ENCODE measurements at places on chromosomes 3 and 15.

DNA sequence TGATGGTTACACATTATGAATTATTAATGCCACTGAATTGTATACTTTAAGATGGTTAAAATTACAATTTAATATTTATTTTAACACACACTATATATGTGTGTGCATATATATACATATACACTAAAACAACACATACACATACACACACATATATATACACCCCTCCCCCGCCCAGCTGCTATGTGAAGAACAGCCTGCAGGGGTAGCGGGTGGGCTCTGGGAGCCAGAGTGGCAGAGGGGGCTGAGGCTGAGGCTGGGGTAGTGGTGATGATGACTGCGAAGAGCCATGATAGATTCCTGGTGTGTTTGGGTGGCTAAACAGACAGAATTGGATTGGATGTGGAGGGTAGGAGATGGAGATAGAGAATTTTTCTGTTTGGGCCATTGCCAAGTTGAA, 39.4 kb upstream of the APEH start:
- DNase-seq: no peak

- no peak for DNase-seq
Measured at GRCh38 chr15:101808201-101808600, 3.8 kb upstream of the OR4F15 start.

DNA sequence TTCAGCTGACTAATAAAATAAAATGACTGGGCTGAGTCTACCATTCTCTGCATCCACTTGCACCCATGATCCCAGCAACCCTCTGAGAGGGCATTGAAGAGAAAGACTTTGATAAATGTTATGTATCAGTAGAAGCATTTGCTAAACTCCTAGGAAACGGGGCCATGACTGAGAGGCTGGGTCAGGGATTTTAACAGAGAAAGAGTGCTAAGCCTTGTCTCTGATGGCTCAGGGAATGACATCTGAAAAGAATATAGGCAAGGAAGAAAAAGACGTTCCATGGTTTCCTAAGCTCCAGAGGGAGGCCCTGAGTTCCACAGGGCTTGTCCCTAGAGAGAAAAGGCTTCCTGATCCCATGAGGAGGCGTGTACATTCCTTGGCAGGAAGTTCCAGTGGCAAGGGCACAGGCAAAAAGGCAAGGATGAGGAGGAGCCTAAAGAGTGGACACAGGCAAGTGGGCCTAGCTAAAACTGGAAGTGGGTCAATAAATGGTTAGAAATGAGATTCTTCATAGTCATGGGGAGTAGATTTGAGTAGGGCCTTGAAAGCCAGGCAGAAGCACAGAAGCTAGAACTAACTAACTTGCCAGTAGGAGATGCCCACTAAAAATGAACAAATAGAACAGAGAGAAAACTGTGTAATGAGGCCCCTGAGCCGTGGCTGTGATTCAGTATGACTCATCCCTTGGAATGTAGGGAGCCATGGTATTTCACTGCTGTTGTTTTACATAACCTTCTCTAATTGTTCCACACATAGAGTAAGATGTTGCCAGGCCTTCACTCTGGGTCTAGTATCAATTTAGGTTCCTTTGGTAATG, 44.9 kb upstream of the MANF start:
- DNase-seq: no peak

- no peak for DNase-seq
Measured at GRCh38 chr3:171791692-171792076, 18.6 kb downstream of the PLD1 start.

DNA sequence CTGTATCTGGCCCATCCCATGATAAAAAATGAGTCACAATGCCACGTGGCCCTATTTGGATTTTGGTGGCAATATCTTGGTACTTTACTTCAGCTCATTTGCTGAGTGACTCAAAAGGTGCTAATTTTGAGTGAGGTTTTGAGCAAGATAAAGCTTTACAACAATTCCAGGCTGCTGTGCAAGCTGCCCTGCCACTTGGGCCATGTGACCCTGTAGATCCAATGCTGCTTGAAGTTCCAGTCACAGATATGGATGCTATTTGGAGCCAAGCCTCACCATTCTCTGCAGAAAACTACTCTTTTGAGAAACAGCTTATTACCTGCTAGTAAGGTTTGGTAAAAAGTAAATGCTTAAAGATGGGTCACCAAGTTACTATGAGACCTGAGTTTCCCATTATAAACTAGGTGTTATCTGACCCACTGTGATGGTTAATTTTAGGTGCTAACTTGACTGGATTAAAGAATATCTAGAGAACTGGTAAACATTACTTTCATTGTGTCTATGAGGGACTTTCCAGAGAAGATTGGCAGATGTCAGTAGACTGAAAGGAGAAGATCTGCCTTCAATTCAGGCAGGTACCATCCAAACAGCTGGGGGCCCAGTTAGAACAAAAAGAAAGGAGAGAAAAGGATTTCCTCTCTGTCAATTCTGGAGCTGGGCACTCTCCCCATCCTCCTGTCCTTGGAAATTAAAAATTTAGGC, 1083.9 kb downstream of the DIPK2A start:
- no peak for DNase-seq

- no peak for DNase-seq
Measured at GRCh38 chr15:78615151-78615589, 5.6 kb downstream of the CHRNA3 start.

DNA sequence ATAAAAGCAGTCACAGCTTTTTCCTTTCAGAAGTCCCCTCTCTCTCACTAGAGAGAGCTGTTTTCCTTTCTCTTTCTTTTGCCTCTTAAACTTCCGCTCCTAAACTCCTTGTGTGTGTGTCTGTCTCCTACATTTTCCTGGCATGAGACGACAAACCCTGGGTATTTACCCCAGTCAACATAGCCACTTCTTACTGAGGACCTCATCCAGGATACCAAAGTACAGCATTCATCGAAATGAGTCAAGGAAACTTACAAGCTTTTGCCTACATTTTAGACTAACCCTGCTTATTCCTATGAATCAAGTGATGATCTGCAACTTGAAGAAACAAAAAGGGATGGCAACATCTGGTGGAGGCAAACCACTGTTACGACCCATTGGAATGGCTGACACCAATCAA, 16.7 kb downstream of the PATL2 start:
- DNase-seq: no peak

- DNase-seq: no peak
Measured at GRCh38 chr15:66196602-66197001, 56.9 kb downstream of the MEGF11 start.

GRCh38 chr3:126256251-126256650, 75.9 kb upstream of the ALDH1L1 start:
- no peak for DNase-seq

DNA sequence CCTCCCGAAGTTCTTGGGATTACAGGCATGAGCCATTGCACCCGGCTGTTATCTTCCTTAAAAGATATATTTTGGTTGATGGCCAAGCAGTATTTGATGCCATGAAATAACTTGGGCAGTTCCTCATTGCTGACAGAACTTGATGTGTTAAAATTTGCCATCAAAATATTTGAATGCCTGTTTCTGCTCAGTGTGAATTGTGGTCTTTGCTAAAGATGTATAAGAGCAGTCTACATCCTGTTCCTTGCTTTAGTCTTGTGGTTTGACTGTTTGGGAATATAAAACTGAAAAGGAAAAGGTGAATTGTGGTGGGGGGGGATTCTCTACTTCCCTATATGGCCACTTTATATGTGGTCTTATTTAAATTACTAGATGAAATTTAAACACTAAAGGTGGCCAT, 14.0 kb downstream of the TRIM71 start:
- no peak for DNase-seq

DNA sequence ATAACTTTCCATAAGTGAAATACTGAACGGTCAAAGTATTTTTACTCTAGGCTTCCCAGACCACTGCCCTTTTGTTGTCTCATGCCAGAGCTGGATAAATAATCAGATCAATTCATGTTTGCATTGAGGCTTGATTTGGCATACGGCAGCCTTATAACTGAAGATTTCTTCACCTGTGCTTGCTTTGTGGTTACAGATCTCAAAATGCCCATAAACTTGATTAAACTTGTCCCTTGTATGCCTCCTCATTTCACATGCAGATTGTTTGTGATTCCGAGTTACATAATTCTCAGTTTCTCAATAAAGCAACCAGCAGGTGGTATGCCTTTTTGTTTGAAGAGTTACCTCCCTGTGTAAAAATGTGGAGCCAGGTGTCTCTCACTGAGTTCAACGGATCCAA, 211.4 kb upstream of the LRIG1 start:
- DNase-seq: no peak

DNA sequence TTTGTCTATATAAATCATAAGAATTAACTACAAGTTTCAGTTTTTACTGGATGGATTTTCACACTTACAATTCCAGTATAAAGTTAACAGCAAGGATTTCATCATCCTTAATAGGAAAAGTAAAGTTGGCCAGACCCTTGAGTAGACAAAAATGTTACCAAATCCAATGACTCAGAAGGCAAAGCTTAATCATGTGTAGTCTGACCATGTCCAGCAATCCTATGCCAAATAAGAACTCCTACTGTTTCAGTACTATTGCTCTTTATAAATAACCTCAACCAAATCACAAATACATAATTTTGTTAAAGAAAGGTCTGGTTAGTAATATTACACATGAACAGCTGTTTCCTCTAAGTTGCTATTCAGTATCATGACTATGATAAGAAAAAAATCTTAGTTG, 35.0 kb downstream of the PLOD2 start:
- no peak for DNase-seq

DNA sequence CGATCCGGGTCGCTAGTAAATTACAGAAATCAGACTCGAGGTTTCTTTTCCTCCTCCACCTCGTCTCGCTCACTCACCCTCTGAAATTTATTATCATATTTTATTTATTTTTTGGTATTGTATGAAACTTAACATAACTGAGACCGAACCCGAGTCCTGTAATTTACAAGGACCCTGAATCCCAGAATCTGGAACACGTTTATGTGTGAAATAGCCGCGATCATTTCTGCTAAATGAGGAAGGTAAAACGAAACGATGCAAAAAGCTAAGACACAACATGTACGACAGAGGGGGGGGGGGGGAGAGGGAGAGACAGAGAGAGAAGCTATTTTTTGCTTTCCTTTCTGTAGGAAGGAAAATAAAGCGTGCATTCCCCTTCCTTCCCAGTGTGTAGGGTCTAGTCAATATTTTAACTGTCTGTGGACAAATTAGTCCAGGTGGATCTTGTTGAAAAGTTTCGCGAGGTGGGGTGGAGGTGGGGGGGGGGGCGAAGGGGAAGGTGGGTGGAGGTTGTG, 1.6 kb downstream of the BBX start:
- no peak for DNase-seq

DNA sequence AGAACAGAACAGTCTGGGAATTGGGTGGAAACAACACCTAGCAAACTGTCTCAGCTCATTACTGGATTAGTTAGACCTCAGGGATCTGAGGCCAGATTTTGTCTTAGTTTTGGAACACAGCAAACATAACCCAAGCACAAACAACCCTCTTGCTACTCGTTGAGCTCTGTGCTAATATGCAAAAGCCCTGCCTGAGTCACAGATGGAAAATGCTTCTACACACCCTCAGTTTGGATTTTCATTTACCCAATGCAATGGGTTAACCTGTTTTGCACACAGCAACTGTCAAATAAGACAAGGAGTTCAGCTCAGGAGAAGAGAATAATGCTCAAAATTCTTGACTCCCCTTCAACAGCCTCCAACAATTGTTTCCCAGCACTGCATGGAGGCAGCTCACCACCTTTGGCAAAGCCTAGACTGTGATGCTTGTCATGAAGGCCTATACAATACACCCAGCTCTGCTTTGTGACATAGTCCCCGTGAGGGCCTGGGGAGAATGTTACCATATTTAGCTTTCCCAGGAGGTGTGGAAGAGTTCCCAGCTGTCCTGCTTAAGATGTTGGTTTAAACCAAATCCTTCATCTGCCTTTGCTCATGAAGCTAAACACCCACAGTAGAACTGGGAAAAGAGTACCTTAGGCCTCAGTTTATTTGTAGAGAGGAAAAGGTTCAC, 68.9 kb upstream of the MNS1 start:
- DNase-seq: no peak

- no peak for DNase-seq
Measured at GRCh38 chr15:33008284-33008995, 186.1 kb downstream of the FMN1 start.

DNA sequence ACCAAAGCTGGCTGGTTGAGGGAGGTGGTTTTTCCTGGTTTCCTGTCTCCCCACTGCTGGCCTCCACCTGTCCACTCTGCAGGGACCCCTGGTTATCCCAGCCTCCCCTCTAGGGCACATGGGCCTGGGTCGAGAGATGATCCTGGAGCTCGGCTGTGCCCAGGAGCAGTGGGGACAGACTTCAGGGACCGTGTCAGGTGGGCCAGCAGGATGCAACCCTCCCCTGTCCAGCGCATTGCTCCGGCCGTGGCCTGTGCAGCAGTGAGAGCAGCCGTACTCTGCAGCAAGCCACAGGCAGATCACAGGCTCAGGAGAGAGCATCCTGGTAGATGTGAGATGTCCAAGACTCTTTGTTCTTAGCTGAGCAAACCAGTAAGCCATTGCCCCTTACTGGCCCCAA, 92.5 kb upstream of the RPL32 start:
- DNase-seq: no peak

DNA sequence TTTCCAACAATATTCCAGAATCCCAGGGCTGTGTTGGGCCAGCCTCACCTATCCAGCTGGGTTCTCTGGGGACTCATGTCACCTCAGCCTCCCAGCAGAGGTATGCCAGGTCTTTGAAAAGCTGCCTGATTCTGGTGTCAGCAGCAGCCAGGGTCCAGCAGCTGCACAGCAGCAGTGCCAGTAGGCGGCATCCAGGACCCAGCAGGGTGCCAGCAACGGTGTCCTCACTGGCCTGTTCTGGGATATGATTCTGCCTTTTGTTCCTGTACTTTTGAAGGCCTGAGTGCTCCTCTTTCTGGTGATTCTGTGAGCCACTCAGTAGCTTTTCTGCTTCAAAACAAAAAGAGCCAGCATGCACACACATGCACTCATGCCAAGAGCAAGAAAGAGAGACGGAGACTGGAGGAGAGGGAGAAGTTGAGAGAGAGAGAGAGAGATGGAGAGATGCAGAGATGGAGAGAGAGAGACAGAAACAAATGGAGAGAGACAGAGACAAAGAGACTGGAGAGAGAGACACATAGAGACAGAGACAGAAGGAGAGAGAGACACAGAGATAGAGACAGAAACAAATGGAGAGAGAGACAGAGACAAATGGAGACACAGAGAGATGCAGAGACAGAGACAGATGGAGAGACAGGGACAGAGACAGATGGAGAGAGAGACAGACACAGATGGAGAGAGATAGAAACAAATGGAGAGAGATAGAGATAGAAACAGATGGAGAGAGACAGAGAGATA, 205.7 kb downstream of the UACA start:
- no peak for DNase-seq

GRCh38 chr15:63698692-63699091, 101.5 kb downstream of the FBXL22 start:
- DNase-seq: no peak

DNA sequence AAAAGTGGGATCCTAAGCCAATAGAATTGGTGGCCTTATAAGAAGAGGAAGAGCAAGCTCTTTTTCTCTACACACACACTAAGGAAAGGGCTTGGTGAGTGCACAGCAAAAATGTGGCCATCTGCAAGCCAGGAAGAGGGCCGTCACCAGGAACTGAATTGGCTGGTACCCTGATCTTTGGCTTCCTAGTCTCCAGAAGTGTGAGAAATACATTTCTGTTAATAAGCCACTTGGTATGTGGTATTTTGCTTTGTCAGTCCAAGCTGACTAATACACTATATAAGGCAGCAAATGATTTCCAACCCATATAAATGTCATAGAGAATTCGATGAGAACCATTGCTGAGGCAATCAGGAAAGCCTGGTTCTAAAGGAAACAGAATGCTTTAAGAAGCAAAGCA, 816.3 kb upstream of the SEMA6D start:
- DNase-seq: no peak

- no peak for DNase-seq
Measured at GRCh38 chr15:65339416-65339815, 34.9 kb downstream of the RNU5B-1 start.

- DNase-seq: no peak
Measured at GRCh38 chr3:13599887-13600450, 51.0 kb downstream of the FBLN2 start.

Data from central memory CD8-positive, alpha-beta T cell (primary cell).